ENCODE measurements at places on chromosomes 7 and 10.

GRCh38 chr7:75938921-75939320 is 24.0 kb downstream of the POR start:
- no peak for DNase-seq

- DNase-seq: no peak
Measured at GRCh38 chr7:17255926-17256325, 42.5 kb upstream of the AHR start.

DNA sequence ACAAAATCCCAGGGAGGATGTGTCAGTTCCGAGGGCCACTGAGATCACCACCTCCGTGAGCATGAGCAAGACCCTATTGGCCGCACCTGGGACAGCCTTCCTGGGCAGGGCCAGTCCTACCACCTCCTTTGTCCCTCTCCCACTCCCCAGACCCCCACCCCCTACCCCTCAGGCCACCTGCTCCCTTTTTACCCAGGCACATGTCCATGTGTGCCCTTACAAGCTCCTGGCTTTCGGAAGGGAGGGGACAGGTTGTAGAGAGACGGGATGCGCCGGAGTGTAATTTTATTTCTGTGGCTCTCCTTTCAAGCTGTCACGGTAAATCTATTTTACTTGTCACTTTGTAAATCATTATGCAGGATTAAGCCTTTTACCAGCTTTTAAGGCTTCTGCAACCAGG is 20.9 kb downstream of the ZMIZ1 start:
- no peak for DNase-seq

DNA sequence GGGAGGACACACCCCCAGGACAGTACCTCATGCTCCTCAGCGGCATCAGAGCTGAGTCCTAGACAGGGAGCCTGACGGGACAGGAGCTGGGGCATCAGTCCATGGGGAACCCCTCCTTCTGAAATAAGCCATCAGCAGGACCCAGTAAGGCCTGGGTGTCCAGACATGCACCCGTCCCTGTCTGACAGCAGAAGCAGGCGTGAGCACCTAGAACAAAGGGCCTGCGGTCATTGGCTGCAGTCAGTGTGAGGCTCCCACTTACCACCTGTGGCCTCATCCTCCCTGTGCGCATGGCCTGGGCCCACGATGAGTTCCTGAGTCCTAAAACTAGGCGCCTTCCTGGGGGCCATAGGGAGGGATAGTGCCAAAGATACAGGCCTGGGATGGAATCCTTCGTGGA is 484.7 kb downstream of the PTPRN2 start:
- DNase-seq: no peak

- no peak for DNase-seq
Measured at GRCh38 chr7:121936951-121937623, 64.1 kb downstream of the PTPRZ1 start.

- no peak for DNase-seq
Measured at GRCh38 chr10:115963848-115964247, 309.2 kb downstream of the GFRA1 start.

DNA sequence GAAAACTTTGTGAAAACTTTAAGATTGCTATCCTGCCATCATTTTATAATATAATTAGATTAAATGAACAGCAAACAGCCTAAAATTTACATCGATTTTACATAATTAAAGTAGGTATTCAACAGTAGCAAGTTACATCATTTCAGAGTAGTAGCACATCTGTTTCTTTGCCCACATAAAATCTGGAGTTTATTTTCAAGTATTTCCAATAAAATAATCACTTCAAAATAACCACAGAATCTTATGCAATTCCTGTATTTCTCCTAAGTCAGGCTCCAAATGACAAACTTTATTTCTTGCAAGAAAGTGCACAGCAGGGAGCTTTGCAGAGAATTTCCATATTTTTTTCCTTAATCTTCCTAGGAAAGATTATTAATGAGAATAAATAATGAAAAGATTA is 82.6 kb downstream of the CUBN start:
- DNase-seq: no peak
